Stimulated activated CD4-positive, alpha-beta T cell treated with anti-CD3 and anti-CD28 coated beads, Interleukin-4, amount 100 ng/mL, for 4 hours (primary cell): ENCODE measurements at places on chromosomes 1 and 21.

- DNase-seq = no peak
Measured at GRCh38 chr21:40688106-40688864, 158.7 kb downstream of the DSCAM start.

- DNase-seq = no peak
Measured at GRCh38 chr1:81428998-81429397, 371.7 kb upstream of the ADGRL2 start.

DNA sequence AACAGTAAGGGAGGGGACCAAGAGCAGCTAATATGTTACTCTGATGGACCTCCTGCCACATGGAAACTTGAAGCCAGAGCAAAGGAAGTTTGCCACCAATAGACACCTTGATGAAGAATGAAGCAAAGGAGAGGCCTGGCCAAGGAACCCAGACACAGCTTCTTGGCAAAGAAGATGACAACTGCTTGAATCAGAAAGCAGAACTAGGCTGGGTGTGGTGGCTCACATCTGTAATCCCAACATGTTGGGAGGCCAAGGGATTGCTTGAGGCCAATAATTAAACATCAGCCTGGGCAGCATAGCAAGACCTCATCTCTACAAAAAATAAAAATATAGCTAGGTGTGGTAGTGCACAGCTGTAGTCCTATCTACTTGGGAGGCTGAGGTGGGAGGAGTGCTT, 31.7 kb upstream of the CAPZB start:
- no peak for DNase-seq

GRCh38 chr1:205610036-205610435, 21.8 kb downstream of the ELK4 start:
- no peak for DNase-seq

DNA sequence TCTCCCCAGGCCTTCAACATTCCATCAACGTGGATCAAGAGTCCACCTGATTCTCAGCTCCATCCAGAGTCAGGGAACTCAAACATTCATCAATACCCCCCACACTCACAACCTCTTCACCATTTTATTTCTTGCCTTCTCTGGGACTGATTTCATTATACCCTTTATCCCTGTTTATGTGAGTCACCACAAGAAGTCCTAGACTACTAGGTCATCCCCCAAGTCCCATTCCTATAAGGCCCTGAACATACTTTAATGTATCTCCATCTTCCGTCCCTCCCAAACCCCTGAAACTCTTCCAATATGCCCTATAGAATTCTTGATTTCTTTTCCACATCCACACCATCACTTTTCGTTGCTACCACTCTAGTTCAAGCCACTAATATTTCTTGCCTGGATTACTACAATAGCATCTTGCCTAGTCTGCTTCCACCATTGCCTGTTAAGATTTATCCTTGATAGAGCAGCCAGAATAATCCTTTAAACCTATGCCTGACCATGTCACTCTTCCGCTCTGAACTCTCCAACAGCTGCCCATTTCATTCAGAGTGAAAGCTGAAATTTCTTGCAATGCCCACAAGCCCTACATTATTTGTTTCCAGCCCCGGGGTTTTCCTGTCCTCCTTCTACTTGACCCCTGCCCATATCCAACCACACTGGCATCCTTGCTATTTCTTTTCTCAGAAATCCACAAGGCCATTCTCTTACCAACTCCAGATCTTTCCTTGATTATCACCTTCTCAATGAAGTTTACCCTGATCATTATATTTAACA, 9.4 kb upstream of the SAMD13 start:
- DNase-seq = no peak

DNA sequence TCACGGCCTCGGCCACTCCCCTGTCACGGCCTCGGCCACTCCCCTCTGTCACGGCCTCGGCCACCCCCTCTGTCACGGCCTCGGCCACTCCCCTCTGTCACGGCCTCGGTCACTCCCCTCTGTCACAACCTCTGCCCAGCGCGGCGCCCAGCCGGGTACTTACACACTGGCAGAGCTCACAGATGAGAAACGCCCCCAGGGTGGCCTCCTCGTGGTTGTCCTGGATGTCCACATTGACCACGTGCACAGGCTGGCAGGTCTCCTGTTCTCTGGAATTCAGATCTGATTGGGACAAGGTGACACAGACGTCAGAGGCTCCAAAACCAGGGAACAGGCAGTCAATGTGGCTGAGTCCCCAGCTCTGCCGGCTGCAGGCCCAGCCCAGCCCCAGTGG, 3.3 kb upstream of the TMEM240 start:
- DNase-seq = no peak

GRCh38 chr1:45051005-45051772, 39.1 kb downstream of the UROD start:
- no peak for DNase-seq

- no peak for DNase-seq
Measured at GRCh38 chr1:76827066-76827465, 40.2 kb upstream of the ST6GALNAC5 start.

GRCh38 chr1:147600119-147601111, 59.1 kb downstream of the BCL9 start:
- no peak for DNase-seq

- no peak for DNase-seq
Measured at GRCh38 chr1:170284951-170285350, 139.2 kb downstream of the NTMT2 start.
